NCI-H774 (cell line): ENCODE measurements at places on chromosomes 5 and 9.
A peak's percentile ranks its signal among the peaks of the same experiment; 100 is the strongest.

GRCh38 chr9:95202076-95202681 lies 115.3 kb downstream of the FANCC start:
- DNase-seq = no peak

- no peak for DNase-seq
These were observed 156.1 kb upstream of the SEMA6A start for GRCh38 chr5:116730706-116731105.

GRCh38 chr5:32630867-32631491 lies 45.6 kb downstream of the SUB1 start:
- DNase-seq = no peak

DNA sequence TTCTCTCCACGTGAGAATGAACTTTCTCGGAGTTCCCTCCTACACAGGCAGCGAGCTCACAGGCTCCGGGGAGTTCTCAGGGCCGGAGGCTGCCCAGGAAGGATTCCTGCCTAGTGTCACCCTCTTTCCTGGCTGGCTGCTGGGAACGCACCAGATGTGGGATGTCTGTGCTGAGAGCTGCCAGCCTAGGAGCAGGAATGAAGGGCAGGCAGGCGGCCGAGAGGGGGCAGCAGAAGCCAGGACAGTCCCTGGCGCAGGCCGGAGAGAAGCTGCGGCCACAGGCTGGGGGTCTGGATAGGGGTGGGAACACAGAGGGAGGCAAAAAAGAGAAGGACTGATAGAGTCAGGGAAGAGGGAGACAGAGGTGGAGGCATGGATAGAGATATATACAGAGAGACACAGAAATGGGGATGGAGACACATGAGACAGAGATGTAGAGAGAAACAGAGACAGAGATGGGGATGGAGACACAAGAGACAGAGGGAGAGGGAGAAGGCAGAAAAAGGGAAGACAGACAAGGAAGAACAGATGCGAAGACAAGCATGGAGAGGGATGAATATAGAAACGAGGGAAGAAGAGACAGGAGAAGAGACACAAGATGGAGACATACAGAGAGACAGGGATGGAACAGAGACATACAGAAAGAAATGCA lies 25.3 kb upstream of the ENHO start:
- DNase-seq = peak; percentile 9

DNA sequence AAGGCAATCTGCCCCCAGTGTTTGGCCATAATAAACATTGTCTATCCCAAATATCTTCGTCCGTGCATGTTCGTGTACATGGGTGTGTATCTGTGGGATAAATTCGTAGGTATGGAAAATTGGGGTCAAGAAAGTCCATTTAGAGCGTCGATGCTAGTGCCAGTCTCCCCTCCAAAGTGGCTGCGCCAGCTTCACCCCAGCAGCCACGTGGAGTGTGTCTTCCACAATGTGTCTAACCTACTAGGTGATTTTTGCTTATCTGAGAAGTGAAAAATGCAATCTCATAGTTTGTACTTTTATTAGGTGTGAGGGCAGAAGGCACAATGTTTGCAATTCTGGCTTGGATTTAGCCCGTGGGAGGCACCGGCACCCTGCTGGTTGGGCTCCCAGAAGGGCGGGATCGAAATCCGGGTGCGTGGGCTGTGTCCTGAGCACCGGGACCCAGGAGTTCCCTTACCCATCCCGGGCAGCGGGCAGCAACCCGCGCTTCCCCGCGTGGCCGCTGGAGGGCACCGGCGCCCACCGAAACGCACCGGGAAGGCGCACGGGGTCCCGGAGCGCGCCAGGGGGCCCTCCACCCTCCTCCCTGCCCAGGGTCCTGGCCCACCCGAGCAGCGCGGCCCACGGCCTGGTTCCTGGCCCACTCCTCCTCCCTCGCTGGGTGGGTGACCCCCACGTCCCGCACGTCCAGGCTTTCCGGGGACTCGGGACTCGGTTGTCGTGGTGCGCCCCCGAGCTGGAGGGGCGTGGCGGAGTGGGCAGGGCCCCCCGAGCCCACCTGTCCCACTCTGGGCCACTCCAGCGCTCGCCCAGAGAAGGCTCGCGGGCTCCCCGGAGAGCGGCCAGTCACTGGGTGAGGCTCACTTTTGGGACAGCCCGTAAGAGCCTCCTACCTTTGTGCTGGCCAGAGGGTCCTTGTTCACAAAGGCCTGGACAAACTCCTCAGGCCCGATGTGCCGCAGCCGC lies 55.4 kb upstream of the RNF130 start:
- no peak for DNase-seq

GRCh38 chr5:581941-582340 lies 30.2 kb upstream of the CEP72 start:
- DNase-seq = no peak
